Substantia nigra (tissue), 51 donors: ENCODE measurements at places on chromosomes 1 and 21.

DNA sequence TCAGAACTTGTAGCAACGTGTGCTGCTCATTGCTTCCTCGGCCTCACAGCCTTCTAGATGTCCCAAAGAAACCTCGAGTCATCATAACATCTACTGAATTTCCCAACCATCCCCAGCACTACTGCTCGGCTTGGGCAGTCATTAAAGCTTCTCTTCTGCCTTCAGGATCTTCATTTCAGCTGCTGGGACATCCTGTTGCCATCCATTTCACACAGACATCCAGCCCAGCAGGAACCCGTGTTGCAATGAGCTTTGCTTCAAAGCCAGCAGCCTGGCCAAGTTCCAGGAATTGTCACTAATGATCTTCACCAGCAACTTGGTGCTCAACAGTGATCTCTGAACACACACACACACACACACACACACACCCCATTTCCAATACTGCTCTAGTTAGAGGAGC, 18.5 kb downstream of the WLS start:
- DNase-seq: no peak

DNA sequence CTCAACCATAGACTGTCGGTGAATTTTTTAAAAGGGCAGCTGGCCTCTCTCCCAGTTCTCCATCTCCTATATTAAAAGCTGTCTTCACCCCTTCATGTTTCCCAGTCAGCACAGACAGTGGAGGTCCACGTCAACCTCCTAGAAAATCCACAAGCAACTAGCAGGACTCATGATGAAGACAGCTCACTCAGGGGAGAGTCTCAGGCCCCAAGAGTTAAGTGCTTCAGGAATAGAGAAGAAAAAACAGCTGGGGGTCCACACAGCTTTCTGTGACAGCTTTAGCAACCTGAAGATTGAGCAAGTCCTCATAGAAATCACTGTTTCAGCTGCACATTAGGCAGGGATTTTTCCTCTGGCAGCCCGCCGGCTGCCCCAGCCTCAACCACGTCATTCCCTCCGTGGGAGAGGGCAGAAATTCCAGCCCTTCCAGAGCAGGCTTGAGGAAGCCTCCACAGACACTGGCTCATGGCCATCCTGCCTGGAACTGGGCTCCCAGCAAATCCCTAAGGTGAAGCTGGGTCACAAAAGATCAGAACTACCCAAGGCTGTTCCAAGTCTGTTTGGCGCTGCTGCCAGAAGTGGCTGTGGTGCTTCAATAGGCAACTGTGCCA, 15.2 kb downstream of the GPR161 start:
- DNase-seq: peak; percentile 8

GRCh38 chr21:25909341-25909740, 174.6 kb downstream of the GABPA start:
- DNase-seq: no peak

- DNase-seq: no peak
Observed at GRCh38 chr1:56963667-56964066, 2.1 kb downstream of the C8B start.

GRCh38 chr21:45353200-45353599, 51.8 kb upstream of the COL18A1 start:
- DNase-seq: no peak

GRCh38 chr1:193785850-193786420, 599.5 kb upstream of the B3GALT2 start:
- DNase-seq: no peak

GRCh38 chr1:46102769-46103476, 29.5 kb downstream of the PIK3R3 start:
- DNase-seq: no peak

DNA sequence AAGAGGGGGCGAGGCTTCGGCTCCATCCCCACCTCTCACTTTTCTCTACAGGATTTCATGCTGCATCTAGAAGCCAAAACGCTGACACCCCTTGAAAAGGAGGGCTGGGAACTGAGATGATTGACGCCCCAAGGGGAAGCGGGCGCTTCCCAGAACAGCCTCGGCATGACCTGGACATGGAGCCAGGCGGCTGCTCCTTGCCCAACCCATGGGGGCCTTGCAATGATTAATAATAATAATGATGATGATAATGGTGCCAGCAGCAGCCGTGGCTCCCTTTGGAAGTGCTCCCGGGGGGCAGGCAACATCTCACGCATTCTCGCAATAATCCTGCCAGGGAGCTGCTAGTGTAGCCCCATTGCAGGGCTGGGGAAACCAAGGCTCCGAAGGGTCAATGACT, 78.2 kb downstream of the RAP1GAP start:
- DNase-seq: no peak

DNA sequence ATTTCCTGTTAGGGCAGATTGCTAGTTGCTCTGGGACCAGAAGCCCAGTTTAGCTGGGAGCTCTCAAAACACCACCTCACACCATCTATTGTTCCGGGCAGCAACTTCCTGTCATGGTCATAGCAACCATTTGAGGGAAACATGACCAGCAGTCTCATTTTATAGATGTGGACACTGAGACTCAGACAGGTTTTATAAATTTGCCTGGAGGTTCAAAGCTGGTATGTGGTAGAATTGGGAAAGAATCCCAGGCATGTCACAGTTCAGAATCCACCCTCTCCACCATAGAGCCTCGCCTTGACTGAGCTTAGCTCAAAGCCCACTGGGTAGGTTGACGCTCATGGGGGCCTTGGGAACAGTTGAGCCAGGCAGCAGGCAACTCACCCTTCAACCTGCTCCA, 14.0 kb upstream of the TRIM67 start:
- DNase-seq: no peak

- no peak for DNase-seq
Observed at GRCh38 chr1:228152097-228152917, 2.6 kb downstream of the GJC2 start.

DNA sequence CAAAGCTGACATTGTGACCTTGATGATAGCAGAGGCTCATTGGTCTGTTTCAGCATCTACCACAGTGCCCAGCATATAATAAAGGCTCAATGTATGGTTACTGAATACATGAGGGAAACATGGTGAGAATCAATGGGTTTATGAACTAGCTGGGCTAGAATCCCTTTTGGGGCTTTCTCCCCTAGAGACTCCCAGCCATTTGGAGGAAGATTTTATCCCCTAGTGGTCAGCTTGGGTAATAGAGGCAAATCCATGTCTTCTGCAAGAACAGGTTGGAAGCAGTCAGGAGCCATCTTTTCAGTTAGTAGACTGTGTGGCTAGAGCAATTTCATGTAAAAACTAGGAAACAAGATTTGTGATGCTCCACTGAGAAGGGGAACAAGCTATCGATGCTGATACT, 15.8 kb upstream of the REG4 start:
- no peak for DNase-seq

DNA sequence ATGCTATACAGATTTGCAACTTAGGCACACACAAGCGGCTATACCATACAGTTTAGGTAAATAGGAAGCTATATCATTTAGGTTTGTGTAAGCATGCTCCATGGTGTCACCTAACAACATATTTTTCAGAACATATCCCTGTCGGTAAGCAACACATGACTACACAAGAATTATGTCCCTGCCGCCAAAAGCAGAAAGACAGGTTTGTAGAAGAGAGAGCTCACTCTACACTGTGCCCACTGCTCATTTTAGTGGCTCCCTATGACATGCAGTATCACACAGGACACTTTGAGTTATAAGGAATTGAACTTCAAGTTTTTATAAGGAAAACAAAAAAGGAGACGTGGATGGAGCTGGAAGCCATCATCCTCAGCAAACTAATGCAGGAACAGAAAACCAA, 132.5 kb upstream of the KAZN start:
- no peak for DNase-seq

DNA sequence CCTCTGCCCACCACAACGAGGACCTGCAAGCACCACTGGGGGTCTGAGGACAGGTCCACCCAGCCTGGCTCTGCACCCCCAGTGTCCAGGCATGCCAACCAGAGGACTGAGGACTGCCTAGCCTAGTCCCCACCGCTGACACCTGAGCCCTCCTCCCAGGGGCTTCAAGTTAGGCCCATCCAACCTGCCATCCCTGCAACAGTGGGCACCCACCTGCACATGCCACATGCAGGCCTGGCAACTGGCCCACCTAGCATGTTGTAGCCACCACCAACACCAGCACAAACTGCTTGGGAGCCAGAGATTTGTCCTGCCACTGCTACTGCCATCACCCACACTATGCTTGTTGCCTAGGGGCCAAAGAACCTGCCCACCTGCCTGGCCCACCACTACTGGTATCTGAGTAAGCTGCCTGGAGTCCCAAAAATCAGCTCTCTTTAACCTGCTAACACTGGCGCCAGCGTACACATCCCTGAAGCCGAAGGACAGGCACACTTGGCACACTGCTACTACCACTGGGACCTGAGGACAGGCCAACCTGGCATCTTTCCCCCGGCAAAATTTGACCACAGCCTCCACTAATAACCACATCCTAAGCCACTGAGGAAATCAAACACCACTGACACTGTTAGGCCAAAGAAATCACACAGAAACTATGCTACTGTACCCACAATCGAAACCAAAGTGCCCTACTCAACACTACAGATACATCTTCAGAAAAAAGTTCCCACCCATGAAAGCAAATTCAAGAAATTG, 61.5 kb downstream of the PSMG1 start:
- no peak for DNase-seq

- no peak for DNase-seq
Observed at GRCh38 chr1:98078596-98078995, 157.8 kb upstream of the DPYD start.

GRCh38 chr1:116763787-116764465, 9.7 kb downstream of the CD2 start:
- DNase-seq: no peak

- DNase-seq: no peak
Observed at GRCh38 chr1:41576620-41577019, 92.1 kb upstream of the EDN2 start.

- no peak for DNase-seq
Observed at GRCh38 chr1:92441697-92442342, 44.9 kb downstream of the GFI1 start.

GRCh38 chr1:91749788-91750231, 136.1 kb downstream of the TGFBR3 start:
- no peak for DNase-seq

DNA sequence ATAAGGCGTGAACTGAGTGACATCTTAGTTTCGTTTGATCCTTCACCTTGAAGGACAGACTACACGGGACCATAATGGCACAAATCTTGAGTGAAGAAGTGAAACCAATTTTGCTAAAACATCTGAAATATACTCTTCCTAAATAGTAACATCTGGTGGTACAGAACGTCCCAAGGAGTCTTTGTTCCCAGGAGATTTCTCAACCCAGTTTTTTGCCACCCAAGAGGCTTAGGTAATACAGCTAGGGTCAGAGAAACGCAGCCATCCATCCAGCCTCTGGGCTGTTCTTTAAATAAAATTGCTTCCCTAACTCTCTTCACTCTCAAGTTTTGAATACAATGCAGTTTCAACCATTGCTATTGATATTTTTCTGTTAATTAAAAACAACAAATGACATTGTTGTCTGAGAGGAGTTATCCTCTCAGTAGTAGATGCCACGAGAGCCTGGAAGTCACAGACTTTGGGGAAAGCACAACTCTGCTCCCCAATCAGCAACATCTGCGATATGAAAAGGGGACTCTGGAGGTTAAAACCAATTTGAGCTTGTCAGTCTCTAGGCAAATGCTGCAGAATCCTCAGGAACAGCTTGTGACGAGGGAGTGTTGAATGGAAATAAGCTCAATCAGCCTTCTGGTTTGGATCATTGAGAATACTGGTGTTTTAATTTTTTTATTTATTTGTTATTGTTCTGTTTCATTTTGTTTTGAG, 394.3 kb upstream of the ADGRL2 start:
- no peak for DNase-seq
